NCI-H748 treated with DMSO at 0.1 percent for 48 hours (cell line): ENCODE measurements at places on chromosomes 16 and 17.

DNA sequence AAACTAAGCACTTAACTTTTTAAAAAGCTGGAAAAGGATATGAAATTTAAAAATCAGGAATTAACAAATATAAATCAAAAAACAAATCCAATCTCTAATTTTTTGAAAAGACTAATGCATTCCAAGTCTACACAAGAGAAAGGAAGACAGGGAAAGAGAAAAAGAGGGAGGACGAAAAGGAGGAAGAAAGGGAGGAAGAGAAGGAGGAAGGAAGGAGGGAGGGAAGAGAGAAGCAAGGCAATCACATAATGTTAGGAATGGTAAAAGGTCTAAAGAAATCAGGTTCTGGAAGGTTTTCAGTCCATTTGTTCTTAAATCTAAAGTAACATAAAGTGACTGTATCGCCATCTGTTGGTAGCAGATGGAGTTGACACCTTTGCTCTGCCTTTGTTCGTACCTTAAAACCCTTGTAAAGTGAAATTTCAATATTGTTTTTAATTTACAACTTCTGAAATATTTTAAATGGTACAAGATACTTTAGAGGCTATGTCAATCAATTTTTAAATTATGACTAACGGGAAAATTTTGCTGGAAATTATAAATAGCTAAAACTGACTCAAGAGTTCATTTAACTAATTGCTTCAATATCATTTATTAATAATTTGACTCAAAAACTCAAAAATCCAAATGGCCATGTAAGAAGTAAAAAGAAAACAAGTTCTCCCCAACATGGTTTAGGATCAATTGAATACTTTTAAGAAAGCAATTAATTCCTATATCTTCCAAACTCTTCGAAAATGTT is 20.4 kb upstream of the CDYL2 start:
- DNase-seq = peak; percentile 14

GRCh38 chr17:80760511-80760911 is 215.9 kb downstream of the RPTOR start:
- peak; percentile 73 for DNase-seq

DNA sequence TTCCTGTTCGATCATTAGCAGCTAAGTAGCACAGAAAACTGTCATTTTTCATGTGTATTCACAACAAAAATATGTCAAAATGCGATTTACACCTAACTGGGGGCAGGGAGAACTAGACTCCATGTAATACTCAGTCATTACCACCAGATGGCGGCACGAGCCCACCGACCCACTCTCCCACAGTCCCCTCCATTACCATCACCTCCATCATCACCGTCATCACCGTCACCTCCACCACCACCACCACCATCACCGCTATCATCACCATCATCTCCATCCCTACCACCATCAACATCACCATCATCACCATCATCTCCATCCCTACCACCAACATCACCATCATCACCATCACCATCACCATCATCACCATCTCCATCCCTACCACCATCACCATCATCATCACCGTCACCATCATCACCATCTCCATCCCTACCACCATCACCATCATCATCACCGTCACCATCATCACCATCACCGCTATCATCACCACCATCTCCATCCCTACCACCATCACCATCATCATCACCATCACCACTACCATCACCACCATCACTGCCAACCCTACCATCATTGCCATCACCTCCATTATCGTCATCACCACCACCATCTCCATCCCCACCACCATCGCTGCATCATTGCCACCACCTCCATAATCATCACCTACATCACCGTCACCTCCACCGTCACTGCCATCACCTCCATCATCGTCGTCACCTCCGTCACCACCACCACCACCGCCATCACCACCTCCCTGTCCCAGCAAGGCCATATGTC is 14.4 kb downstream of the NDUFAF8 start:
- DNase-seq = peak; percentile 8

DNA sequence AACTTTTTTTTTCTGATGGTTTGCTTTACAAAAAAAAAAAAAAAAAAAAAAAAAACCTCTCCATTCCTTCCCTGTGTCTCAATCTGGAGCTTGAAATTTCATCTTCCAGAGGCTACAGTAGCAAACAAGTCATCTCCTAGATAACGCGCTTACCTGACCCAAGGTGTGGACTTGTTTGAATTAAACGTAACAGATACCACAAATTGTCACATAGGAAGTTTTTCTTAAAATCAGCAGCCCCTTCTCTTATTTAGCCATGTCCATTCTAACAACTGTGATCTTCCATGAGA is 2.0 kb downstream of the STAT5B start:
- no peak for DNase-seq

GRCh38 chr17:57714665-57715180 is 30.4 kb downstream of the CCDC182 start:
- DNase-seq = peak; percentile 61

DNA sequence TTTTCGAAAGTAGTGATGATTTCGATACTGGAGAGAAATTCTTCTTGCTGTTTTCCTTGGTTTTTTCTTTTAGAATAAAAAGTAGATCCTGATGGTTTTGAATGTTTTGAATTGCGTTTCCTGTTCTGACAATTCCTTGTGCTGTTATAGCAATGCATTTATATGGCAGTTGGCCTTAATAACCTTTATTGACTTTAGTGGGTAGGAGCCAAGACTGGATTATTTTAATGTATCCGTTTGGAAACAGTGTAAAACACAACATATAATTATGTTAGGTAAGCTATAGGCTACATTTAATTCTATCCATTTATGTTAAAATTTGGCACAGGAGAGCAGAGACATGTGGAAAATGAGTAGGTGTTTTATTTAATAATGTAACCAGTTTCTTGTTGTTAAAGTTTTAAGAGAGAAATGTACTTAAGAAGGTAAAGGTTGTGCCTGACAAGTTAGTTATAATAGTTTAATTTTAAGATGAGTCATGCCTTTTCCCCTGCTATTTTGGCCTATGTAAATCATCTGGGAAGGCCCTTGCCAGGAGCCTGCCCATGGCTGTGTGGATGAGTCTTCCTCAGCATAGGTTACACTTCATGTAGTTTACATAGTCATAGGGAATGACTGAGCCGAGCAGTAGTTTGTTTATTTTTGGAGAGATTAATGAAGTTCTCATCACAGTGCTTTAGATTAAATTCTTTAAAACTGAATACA is 189.9 kb downstream of the FTO start:
- DNase-seq = peak; percentile 39

GRCh38 chr16:80500116-80500859 is 40.5 kb upstream of the DYNLRB2 start:
- DNase-seq = no peak

DNA sequence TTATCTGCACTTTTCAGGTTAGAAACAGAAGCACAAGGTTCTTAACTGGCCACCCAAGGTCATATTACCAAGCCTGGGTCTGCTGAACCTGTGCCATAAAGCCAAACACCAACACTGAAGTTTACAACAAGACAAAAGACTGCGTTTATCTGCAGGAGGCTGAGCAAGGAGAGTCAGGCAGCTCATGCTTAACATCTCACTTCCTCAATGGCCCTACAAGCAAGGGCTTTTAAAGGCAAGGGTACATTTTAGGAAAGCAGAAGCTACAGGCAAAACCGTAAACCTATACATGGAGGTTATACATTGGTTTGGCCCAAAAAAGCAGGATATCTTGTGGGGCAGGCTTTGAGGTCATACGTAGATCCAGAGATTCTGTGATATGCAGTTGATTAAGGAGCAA is 91.2 kb downstream of the GNAO1 start:
- no peak for DNase-seq

DNA sequence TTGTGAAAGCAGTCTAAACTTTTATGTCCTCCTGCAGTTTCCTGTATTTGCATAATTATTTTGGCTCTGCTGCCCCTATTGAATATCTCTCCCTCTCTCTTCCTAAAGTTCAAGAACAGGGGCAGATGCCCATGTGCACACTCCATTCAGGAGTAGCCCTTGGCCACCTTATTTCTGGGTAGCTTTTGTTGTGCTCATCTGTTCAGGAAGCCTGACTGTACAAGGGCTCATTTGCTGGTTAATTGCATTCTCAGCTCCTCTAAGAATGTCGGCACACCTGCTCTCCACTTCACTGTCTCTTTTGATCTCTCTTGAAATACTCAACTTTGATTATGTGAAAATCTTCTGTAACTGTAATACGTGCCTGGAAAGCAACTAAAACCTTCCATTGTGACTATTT is 1378.8 kb upstream of the CDH8 start:
- DNase-seq = no peak

GRCh38 chr17:4635823-4636375 is 5.6 kb downstream of the ALOX15 start:
- no peak for DNase-seq

GRCh38 chr17:68892658-68893057 is 62.5 kb downstream of the ABCA8 start:
- DNase-seq = no peak
